Epithelial cell of proximal tubule (primary cell): ENCODE measurements at places on chromosomes 1 and 21. TPM values are rescaled to one million over a fixed set of nuclear protein-coding genes. Genes with fewer than 3 reads are reported as not detected.
A peak's percentile ranks its signal among the peaks of the same experiment; 100 is the strongest.

Gene S100PBP
- total RNA-seq = 14.3 and 26.6 TPM in 2 replicates

DNA sequence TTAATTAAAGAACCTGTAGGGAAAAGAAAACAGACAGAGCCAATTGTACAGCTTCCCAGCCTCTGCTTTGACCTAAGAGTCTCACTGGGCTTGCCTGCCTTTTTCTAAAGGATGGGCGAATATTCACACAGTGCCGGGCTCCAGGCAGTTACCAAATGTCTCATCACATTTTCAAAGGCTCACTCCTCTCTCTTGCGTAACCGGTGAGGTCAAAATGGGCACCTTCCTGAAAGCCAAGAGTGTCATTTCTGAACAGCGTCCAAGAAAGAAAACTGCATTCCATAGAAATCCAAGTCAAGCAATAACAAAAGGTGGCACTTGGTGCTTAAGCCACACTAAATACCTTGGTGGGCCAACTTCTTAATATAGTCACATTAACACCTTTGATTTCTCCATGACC lies 710 bp upstream of the PALMD start:
- DNase-seq = peak; percentile 67

DNA sequence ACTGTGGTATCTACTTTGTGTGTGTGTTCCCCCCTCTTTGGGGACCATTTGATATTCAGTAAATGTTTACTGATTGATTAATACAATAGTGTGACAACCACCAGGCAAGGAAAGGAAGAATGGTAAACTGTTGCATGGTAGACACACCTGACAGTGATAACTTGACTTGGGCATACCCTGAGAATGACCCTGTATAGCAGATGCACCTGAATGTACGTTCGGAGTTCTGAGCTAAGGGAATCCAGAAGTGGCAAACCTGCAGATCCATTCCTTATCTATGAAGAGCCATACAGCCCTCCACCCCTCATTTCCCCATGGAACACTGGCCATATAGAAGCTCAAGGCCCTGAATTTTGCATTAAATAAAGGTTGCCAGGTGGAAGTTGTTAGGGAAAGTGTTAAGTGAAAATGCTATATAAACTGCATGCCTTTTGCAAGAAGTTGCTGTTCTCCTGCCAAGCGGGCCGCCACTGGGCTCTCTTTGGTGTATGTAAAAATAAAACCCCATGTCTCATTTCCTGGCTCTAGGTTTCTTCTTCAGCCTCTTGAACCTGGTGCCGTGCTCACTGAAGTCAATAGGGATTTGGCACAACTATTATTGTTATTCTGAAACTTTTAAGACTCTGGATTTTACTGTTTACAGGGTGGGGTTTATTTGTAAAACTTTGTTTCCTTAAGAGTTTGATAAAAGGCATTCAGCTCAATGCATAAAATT lies 32.6 kb upstream of the DENND1B start:
- no peak for DNase-seq

GRCh38 chr1:94589728-94590127 lies 48.2 kb upstream of the F3 start:
- DNase-seq = no peak

DNA sequence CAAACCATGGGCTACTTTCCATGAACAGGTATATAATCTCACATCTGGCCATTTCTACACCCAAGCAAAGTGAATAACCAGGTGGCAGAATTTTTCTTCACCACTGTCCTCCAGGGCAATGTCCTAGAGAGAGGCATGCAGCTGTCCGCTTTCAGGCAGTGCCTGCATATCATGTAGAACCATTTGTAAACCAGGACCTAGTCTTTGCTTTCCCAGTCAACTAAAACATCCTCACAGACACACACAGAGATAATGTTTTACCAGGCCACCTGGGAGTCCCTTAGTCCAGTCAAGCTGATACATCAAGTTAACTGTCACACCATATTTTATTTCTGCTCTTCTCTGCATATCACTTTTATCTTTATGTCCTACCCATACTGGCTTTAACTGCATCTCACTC lies 26.2 kb downstream of the TNFSF18 start:
- no peak for DNase-seq

- DNase-seq = no peak
Observed at GRCh38 chr21:42189860-42190485, 29.0 kb upstream of the ABCG1 start.
